ENCODE measurements at places on chromosomes 6 and 20. TPM values are rescaled to one million over a fixed set of nuclear protein-coding genes. Genes with fewer than 3 reads are reported as not detected.

DNA sequence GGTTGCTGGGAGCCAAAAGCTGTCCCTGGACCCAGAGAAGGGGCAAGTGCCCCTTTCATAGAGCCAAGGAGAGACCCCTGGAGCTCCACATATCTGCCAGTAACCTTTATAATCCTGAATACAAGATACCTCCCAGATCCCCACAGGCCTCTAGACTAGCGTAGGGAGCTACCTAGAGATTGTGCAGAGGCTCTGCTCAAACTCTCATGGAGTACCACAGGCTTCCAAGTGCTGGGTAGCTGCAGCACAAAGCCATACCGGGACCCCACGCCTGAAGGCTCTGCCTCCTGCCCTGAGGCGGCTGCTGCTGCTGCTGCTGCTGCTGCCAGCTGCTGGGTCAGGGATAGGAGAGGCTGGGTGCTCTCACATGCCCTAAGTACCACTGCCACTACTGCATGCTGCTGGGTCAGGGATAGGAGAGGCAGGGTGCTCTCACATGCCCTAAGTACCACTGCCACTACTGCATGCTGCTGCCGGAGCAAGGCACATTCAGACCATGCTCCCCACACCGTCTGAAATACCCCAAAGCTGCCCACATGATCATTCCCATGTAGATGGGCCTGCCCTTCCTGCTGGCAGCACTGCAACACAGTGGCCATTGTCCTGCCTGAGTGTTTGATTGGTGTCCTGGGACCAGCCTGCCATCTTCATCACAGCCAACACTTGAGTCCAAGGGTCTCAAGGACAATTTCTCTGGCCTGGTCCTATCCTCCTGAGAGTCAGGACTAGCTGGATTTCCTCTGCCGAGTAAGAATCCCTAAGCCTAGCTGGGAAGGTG, 1434.3 kb upstream of the ADGRB3 start:
- no peak for DNase-seq

DNA sequence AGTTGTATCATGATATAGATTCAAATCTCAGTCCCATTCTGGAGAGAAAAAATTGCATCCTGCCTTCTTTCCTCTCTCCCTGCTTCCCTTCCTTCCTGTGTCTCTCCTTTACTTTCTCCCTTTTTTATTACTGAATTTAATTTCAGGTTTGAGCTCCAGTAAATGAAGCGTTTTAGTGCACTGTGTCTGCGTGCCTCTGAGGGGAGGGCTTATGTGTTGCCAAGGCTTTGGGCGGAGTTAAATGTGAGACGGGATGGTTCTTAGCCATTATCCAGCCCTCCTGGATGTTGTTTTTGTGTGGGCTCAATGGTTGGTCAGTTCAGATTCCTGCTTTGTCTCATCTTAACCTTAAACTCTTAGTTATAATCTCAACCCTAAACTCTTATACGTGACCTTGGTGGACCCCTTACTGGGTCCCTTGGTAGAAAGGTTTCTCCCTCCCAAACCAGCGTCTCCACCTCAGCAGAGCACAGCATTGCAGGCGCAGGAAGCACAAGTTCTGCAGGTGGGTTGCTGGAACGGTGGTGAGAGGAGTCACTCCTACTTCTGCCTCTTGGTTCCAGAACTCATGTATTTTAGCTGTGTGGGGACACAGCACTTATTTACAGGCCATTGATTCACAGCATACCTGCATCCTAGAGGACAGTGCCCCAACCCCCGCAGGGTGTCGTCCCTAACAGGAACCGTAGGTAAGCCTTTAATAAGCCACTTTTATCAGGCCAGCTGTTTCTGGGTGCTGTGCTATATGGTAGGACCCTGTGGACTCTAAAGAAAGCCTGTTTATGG, 68.5 kb downstream of the DNAH8 start:
- no peak for DNase-seq

The ZMYND8 gene
- total RNA-seq: 70.9 TPM

The MYT1 gene
- 0.27 TPM for total RNA-seq

DNA sequence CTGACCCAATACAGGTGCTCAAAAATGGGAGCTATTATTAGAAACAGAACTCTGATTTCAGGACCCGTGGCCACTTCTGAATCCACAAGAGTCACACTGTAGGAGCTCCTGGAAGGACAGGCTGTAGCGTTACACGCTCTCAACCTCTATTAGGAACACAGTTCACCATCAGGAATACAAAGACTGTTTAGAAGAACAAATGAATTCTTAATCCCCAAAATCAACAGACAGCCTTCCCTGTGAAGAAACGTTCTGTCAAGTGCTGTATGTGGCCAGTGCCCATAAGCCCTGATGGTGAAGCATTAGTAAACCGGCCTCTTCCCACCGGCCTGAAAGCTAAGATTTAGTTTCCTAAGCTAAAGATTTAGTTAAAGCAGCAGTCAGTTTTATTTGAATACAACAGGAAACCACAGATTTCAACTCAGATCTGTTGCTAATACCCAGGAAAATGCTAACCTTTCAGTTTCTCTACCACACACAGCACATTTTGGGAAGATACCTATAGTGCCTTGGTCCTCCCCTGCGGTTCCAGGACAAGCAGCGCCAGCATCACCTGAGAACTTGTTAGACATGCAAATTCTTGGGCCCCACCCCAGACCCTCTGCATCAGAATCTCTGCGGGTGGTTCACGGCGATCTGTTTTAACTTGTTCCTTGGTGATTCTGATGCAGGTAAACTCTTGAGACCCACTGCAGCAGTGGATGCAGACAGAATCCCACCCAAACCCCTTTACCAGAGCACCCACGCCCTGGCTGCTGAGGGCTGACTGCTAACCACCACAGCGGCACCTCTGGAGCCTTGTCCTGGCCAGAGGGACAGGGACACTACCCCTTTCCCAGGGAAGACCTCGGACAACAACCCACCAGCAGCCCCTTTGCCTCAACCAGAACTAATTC, 33.4 kb downstream of the MTRES1 start:
- no peak for DNase-seq
